T1000 (cell line): ENCODE measurements at places on chromosomes 12 and 14.

DNA sequence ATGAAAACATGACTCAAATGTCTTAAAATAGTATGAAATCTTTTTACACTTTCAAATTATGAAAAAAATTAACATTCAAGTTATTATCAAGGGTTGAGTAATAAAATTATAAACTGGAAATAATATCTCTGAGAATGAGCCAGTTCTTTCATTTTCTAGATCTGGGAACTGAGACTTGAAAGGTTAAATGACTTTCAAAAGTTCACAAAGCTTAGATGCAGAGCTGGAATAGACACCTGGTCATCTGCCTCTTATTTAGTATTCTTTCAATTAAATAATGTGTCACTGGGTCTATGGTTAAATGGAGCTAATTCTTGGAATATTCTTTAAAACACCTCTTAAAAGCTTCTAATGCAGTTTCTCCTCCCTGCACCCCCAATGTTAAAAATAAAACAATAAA is 86.6 kb downstream of the CDK17 start:
- no peak for DNase-seq

DNA sequence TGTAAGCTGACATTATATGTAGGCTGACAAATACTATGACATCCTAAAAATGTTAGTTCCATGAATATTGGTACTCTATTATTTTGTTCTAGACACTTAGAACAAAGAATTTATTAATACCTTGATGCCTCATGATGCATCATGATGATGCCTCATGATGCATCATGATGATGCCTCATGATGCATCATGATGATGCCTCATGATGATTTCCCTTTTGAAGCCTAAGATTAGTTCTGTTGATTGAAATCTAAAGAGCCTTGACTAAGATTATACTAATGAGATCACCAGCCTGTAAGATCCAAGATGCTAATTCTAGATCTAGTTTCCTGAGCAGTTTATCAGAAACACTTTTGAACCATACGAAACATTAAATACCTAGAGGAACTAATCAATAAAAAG is 4.6 kb upstream of the CEP128 start:
- no peak for DNase-seq

GRCh38 chr12:106097011-106097410 is 41.7 kb downstream of the NUAK1 start:
- no peak for DNase-seq

GRCh38 chr14:100058777-100059437 is 6.3 kb upstream of the EVL start:
- no peak for DNase-seq

- no peak for DNase-seq
Measured at GRCh38 chr14:75702616-75703261, 41.7 kb downstream of the TTLL5 start.

GRCh38 chr14:77556946-77557345 is 58.3 kb upstream of the ISM2 start:
- DNase-seq, result no peak

DNA sequence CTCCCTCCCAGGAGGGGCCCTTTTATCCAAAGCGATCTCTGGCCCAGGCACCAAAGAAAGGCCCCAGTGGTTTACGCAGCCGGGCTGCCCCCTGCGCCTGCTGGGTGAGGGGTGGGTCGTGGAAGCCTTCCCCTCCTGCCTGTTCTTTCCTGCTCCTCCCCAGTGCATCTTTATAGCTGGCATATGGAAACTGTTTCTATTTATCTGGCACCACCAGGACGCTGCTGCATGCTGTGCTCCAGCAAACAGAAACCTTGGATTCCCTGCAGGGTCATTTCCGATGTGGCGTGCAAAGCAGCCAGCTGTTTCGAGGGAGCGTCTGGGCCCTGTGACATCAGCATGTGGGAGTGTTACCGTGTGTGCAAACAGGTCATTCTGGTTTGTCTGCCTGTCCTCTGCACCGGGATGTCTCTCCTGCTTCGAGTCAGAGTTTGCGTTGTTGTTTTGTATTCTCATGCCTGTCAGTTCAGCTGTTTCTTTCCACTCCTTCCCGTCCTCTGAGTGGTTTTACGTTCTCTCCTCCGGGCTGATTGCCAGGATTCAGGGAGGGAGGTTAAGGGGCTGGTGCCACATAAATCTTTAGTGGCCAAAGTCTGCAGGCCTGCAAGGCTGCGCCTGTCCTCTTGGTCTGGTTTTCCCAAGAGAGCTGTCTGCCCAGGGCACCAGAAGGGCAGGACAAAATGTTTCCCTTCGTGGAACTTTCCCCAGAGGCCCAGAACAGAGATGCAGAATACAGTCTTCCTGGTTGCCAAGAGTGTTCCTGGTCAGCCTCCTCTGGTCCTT is 24.6 kb downstream of the TPCN1 start:
- no peak for DNase-seq

DNA sequence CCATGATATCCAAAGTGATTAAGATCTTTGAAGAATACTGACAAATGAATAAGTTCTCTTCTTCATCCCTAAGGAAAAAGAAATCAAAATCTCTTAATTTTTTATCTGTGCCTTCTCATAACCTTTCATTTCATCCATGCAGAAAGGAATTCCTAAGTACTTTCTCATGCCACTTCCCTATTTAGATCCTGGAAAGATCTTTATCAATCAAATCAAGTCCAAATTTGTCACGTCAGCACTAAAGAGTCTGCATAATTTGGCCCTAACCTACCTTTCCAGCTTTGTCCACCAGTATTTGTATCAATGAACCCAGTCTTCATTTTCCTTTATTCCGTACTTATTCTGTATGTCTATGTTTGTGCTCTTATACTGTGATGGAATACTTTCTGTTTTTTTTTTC is 41.2 kb downstream of the VEZT start:
- DNase-seq, result no peak

GRCh38 chr14:45222485-45223262 is 30.3 kb downstream of the MIS18BP1 start:
- no peak for DNase-seq

DNA sequence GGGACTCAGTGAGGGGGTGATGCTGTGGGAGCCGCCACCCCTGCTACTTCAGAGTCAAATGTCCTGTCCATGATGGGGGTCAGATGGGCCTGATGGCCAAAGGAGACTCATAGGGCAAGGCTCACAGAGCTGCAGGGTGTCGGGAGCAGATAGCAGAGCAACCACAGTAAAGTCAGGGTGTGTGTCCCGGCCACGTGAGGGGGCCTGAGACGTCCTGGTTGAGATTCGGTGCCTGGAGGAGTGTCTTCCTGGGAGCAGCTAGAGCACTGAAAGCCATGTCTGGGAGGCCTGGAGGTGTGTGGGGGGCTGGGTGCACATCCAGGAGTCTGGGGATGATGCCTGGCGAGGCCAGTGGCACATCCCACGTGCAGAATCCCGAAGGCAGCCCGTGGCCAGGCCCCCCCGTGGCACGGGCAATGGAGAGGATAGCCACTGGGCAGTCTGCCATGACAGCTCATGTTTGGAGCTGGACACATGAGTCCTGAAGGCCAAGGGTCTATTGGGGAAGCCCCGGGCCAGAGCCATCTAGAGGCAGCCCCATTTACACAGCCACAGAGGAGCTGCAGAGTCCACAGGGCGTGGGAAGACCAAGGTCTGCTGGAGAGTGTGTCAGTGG is 308.0 kb upstream of the SFSWAP start:
- DNase-seq, result no peak

GRCh38 chr12:115946867-115947695 is 330.4 kb downstream of the MED13L start:
- DNase-seq, result no peak

- DNase-seq, result no peak
Measured at GRCh38 chr12:92546635-92547348, 156.0 kb upstream of the PLEKHG7 start.

GRCh38 chr12:115267464-115267863 is 583.5 kb upstream of the TBX3 start:
- DNase-seq, result no peak

- DNase-seq, result no peak
Measured at GRCh38 chr12:124734224-124734788, 129.4 kb downstream of the SCARB1 start.

- no peak for DNase-seq
Measured at GRCh38 chr12:62605981-62606380, 139.4 kb downstream of the MON2 start.

DNA sequence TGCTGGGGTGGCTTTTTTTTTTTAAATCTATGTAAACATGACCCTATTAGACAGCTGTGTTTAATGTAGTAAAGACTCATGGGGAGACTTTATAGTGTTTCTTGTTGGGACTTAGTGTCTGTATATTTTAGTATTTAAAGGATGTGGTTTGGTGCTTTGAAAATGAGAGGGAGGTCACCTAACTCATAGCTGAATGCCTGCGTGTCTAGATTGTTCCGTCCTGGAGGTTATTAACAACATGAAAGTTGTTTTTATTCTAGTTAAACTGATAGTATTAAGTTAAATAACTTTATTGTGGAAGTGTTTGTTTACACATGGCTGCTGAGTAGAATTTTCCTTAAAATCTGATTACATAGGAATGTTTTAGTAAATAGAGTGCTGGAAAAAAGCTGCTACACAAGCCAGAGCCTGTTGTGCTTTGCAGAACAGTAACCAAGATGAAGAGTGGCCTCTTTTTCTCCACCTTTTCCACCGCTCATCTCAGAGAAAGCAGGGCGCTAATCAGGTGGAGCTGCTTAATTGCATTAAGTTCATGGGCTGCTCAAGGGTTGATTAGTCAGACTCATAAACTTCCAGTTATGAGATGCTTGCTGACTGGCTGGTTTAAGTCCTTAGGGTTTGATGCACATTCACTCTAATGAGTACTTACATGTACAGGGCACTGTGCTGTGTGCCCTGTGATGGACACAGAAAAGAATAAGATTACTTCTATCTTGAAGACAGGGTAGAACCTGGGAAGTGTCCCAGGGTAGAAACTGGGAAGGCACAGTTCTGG is 62.7 kb downstream of the FBXO34 start:
- DNase-seq, result no peak

- DNase-seq, result no peak
Measured at GRCh38 chr12:13313886-13314285, 117.4 kb downstream of the EMP1 start.

GRCh38 chr14:93051600-93052546 is 63.9 kb downstream of the ITPK1 start:
- no peak for DNase-seq

DNA sequence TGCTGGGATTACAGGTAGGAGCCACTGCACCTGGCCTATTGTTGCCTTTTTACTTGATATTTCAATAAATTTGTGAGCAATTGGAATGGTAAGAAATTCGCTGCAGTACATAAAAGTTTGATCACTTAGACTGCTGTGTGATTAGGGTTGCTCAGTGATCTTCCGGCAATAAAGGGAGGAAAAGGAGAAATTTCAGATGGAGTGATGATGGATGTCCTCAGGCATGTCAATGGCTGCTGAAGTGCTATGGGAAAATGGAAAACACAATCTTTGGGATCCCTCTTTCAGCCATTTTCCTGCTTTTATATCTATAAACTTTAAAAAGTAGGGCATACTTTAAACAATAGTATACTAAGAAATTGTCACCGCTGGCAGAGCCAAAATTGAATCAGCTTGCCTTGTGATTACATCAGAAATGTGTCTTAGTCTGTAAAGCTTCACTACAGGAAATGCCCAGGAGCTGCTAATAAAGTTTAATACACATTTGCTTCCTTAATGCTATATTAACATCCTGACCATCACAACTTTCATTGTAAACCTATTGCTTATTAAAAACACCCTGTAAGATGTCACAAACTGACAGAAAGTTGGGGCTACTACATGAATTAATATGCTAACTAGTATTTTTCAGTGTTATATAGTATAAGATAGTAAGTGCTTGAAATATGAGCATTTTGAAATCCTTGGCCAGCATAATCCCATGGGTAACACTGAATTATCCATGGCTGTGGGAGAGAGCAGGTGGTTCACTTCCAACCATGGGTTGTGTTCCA is 13.7 kb upstream of the FBXL14 start:
- DNase-seq, result no peak

- no peak for DNase-seq
Measured at GRCh38 chr12:65631621-65632111, 192.6 kb upstream of the HMGA2 start.

DNA sequence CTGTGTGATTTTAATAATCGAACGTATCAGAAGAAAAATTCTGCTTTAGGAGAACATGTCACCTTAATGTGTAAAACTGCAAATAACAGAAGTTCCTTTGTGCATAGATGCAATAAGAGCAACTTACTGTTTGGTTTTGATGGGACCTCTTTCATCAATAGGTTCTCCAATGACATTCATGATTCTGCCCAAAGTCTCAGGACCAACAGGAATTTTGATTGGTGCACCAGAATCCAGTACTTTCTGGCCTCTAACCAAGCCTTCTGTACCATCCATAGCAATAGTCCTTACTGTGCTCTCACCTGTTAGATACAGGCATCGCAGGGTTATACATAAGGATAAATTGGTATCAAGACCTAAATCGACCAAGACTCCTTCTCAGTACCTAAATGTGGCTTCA is 1.1 kb downstream of the ATP5F1B start:
- DNase-seq, result no peak

DNA sequence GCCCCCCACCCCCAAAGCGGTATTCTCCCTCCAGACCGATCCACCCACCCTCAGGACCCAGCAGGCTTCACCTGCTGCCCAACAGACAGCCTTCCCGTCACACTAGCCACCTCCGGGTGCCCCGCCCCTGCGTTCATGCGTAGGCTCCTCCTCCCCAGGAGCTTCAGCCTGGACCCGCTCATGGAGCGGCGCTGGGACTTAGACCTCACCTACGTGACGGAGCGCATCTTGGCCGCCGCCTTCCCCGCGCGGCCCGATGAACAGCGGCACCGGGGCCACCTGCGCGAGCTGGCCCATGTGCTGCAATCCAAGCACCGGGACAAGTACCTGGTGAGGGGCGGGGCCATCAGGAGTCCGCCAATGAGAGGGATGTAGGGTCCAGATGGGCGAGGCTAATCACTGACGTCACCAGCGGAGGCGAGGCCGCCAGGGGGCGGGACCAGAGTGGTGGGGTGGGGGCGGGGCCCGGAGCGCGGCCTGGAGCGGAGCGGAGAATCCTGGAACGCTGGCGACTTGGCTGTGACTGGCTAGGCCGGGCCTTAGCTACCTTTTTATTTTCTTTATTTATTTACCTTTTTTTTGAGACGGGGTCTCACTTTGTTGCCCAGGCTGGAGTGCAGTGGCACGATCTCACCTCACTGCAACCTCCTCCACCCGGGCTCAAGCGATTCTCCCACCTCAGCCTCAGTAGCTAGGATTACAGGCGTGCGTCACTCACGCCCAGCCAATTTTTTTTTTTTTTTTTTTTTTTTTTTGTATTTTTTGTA is 4.4 kb downstream of the TNS2 start:
- DNase-seq, result no peak
